Activated CD8-positive, alpha-beta memory T cell treated with anti-CD3 and anti-CD28 coated beads for 48 hours (primary cell): ENCODE measurements at places on chromosomes 7 and 10.

- DNase-seq, result no peak
Measured at GRCh38 chr7:36923943-36924436, 199.7 kb upstream of the AOAH start.

DNA sequence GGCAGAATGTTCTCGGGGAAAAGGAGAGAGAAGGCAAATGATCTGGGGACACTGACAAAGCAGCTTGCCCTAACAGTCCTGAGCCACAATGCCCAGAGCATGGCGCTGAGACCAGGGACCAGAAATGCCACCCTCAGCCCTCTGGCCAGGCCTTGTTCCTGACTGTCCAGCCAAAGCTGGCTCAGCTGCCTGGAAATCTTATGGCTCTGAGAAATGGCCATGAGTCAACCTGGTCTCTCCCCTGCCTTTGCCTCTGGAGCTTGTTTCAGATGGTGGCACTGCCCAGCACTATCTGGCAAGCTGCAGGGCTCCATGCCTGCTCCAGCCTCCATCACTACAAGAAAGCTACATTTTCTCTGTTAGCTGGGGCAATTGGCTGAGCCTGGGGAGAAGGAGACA lies 90.5 kb upstream of the PLXNA4 start:
- no peak for DNase-seq

DNA sequence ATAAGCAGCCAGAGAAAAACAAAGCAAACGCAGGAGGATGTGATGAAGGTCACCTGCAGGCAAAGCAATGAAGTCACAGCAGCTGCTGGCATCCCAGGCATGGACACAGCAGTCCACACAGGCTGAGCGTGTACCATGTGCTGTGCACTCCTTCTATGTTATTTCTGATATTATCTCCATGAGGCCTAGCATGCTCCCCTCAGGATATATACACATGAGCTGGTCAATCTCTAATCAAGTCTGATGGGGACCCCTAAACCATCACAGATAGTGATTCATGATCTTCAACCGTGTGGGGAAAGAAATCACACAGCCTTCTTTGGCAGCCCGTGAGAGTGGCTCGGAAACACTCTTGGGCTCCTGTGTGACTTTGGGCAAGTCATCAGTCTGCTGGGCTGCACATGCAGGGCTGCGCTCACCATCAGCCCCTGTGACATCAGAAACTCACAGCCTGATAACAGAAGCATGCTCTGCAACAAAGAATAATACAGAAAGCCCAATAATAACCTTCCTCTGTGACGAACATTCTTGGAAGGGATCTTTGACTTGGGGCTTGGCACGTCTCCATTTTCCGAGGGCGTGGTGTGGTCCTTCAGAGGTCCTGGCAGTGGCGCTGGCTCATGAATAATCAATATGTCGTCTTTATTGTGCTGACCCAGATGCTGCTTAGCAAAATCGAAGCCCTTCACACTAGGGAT lies 83.0 kb upstream of the ATP6V0A4 start:
- DNase-seq, result no peak

DNA sequence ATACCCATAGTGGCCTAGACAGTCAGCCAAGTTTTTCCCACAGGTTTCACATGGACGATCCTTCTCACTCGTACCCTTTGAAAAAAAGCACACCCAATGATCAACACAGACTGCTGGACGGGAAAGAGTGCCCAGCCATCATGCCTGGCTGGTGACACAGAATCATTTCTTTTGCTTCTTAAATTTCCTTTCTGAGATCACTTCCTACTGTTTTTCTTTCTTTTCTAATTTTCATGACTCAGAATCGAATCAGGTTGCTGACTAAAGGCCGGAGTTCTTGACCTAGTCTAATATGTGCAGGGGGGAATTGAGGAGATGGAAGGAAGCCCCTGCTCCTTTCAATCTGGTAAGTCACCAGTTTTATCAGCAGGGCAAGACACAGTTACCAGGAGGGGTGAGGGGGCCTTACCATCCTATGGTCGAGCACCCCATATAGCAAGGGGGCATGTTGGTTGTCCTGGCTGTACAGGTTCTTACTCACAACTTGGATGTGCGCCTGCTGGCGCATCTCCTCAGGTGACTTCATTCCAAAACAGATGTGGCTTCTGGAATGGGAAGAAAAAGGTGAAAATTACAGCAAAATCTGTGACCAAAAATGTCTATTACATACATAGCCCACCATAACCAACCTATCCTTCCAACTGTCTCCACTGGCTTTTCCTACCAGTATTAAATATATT lies 3.5 kb downstream of the POLR3A start:
- DNase-seq, result no peak

GRCh38 chr10:112666094-112666493 lies 219.1 kb downstream of the VTI1A start:
- no peak for DNase-seq

DNA sequence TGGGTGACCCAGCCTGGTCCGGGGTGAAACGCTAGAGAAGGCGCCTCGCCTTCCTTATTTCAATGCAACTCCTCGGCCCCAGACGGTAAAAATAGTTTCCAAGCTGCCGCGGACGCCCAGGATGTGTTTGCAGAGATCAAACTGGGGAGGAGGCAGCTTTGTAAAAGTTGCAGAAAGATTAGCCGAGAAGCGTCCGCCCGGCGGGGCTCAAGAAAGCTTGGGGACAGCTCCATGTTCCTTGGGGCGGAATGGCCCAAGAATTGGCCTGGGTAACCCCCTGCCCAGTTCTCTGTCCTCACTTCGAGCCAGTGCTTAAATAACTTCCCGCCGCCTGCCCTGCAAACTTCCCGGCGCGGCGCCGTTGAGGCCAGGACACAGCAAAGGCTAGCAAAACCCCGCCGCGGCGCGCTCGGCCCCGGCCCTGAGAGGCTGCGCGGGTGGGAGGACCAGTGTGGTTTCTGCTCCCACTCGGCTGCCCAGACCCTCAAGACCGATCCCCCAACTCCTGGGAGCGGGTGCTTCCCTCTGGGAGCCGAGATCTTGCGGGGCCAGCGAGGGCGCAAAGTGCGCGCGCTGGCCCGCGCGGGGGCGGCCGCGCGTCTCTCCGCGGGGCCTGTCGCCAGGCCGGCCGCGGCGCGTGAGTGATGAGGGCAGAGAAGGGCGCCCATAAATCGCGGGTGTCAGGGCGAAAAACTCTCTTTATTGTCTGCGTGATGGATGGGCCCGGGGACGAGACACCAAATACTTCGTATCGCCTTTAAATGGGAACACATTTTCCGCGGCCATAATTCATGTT lies 6.3 kb upstream of the ZNF503 start:
- no peak for DNase-seq

DNA sequence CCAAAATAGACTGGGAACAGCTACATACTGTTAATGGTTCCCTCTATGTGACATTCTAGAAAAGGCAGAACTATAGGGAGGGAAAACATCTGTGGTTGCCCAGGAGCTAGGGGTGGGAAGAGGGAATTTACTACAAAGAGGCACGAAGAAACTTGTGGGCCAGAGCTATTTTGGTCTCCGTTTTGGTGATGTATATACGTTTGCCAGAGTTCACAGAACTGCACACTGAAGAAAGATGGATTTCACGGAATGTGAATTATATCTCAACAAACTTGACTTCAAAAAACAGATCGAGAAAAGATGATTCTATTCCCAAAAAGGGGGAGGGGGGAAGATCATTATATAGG lies 386 bp upstream of the AS3MT start:
- no peak for DNase-seq

- DNase-seq, result no peak
Measured at GRCh38 chr7:95553939-95554338, 42.4 kb downstream of the PDK4 start.

GRCh38 chr10:124211921-124212320 lies 118.5 kb upstream of the CHST15 start:
- no peak for DNase-seq

DNA sequence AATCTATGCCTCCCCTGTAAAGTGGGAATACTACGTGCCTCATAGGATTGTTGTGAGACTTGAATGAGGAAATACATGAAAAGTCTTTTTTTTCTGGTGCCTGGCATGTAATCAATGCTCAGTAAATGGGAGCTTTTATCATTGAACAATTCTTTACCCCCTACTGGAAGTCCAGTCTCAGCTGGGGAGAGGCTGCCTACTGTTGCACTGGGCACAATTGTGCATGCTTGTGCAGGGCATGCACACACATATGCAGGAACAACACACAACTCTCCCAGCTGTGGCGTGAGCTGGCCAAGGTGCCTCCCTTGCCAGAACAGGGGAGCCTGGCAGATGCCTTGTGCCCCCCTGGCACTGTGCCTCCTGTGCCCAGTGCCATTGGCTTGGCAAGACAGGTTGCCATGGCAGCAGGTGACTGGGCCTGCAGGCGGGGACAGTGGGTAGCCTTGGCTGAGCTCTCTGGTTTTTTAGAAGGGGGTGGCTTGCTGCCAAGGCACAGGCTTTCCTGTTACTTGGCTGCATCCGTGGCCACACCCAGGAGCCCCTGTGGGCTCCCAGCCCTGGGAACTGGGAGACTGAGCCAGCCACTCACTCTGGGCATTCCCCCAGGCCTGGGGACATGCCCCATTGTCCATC lies 16.1 kb upstream of the PALD1 start:
- no peak for DNase-seq

DNA sequence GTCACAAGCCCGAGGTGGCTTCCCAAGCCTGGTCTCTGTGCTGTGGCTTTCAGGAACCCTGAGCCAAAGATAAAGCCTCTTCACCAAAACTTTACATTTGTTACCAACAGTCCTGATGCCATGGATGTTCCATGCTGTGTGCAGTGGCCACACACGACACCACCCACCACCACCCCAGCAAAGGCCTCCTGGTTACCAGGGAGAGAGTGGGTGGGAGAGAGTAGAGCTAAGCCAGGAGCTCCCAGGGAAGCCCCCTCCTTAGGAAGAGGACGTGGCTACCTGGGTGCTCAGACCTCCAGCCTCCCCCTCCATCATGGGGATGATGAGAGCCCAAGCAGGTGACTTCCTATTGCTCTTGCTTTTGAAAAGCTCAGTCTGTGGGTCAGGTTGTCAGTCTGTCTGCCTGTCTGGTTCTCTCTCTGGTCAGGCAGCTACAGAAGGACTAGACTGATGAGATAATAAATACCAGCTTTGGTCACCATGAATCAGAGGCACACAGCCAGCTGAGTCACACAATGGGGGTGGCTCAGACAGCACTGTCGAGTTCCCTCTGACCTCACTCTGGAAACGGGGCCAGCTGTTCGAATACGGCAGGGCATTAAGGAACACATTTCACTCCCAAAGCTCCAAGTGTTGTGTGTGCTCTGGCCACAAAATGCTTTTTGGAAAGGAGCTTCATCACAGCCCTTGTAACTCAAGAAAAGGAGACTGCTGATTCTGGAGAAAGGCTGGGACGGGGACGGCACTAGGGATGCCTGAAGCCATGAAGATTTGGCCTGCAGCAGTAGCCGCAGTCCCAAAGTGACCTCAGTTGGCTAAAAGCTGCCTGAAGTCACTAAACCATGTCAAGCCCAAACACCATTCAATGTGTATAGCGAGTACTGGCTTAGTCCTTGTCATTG lies 166.0 kb downstream of the FANK1 start:
- no peak for DNase-seq

GRCh38 chr10:119849031-119849789 lies 23.4 kb downstream of the MCMBP start:
- DNase-seq, result no peak

- no peak for DNase-seq
Measured at GRCh38 chr7:1630700-1631336, 39.3 kb upstream of the ELFN1 start.

DNA sequence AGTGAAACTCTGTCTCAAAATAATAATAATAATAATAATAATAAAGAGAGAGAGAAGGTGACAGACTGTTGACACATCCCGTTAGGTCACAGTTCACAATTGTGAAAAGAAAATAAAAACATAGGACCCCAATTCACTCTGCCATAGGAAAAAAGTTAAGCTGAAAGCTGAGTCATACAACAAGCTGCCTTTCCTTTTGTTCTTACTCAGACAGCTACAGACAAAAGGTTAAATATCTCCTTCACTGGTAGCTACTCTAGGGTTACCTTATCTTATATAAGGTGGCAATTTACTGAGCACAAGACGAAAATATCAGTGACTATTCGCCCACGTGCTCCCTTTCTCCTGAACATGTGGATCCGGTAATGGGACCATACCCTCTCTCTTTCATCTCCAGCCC lies 17.5 kb downstream of the TUBAL3 start:
- no peak for DNase-seq

DNA sequence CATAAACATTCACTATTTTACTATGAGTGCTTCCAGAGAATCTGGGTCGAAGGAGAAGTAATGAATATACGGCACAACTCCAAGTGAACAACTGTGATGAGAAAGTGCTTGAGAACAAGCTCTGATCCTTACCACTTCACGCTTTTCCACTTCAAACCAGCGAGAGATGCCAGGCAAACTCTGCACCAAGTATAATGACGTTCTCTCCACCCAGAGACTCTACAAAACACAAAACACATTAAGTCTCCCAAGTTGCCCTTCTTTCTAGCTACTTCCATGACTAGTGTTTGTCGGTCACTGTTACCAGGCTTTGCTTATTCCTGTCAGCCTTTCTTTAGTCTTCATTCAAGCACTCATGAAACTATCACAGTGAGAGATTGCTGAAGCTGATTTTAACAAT lies 193.1 kb upstream of the IMMP2L start:
- DNase-seq, result no peak

DNA sequence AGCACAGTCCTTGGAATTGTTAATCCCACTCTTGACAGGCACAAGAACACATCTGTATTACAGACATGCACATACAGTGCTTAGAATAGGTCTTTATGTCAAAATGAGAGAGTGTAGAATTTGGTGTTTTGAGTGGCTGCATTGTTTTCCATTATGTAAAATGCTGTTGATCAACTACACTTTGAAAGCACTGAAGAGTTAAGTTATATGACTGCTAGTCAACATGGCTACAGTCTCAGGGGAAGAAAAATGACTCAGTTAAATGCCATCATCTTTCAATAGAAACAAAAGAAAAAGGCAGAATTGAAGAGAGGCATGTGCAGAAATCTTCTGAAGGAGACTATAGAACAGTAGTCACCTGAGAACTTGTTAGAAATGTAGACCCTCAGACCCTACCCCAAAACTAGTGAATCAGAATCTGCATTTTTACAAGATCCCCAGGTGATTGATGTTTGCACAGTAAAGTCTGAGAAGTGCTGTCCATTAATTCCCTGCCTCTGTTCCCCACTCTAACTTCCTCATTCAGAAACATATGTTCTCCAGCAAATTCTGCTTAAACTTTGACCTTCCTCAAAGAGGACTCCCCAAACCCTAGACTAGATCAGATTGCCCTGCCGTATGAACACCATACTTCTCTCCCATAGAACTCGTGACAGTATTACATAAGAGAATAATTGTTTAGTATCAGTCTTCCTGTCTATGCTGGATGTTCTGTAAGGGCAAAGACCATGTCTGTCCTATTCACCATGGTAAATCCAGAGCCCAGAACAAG lies 16.0 kb downstream of the SND1 start:
- DNase-seq, result no peak

GRCh38 chr10:118939211-118940007 lies 90.1 kb upstream of the NANOS1 start:
- DNase-seq, result no peak

DNA sequence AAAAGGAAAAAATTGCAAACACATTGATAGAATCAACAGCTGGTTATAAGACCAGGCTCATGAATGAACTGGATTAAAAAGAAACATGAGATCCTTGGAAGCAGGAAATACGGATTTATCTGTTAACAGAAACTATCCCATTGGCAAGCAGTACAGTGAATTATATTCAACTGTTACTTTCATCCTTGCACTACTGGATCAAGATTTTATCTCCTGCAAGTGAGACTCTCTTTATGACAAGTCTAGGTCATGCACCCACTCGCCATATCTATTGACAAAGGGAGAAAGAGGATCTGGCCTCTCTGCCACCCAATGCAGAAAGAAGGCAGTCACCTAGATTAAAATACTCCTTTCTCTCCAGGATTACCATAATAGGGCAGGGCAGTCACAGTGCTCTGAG lies 41.4 kb downstream of the CSTF2T start:
- DNase-seq, result no peak

- no peak for DNase-seq
Measured at GRCh38 chr7:69060516-69060915, 537.8 kb upstream of the AUTS2 start.
